ENCODE measurements at places on chromosomes 1 and 21.

GRCh38 chr1:234603221-234604204 lies 6.5 kb downstream of the IRF2BP2 start:
- no peak for DNase-seq

DNA sequence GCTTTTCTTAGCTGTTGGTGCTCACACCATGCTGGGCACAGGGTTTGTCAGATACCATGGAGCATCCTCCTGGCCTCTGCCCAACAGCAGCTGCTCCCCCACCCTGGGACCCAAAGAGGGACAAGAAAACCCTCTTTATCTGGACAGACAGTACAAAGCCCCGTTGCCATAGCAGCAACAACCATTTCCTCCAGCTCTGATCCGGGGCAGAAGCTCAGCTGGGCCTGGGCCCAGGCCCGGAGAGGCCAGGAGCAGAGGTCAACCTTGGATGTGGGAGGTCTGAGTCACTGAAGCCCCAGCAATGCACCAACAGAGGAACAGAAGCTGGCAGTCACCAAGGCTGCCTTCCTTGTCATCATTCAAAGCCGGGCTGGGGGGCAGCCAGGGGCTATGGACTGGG lies 228.4 kb upstream of the POU3F1 start:
- no peak for DNase-seq

DNA sequence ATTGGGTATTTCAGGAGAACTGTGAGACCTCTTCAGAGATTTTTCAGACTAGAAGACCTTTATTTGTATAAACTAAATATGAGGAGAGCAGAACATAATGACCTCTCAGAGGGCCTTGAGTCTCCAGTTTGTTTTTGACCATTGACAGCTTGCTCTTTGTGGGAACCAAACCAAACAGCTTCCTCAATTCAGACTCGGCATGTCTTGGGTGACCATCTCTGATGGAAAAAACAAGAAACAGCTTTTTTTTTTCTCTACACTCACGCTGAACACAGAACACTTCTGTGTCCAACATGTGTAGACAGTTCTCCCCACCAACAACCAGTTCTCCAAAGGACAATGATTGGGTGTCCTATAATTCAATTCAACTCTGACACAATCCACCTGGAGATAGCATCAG lies 11.5 kb downstream of the ATP1A4 start:
- DNase-seq, result no peak

- no peak for DNase-seq
Measured at GRCh38 chr1:169163059-169163458, 56.6 kb downstream of the ATP1B1 start.

DNA sequence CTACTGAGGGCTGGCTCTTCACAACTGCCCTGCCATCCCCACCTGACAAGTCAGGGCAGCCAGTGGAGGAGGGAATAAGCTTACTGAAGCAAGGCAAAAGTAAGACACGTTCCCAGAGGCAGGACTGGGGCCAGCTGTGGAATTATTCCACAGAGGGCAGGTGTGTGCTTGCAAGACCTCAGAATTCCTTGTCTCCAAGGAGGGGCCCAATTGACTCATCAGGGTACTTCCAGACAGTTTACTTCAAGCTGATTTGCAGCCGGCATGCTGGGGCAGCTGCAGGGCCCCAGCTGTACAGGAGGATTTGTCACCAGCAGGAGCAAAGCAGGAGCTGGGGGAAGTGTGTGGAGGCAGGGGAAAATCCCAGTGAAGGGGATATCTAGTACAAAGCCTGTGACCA lies 167.5 kb upstream of the CAMK1G start:
- no peak for DNase-seq

DNA sequence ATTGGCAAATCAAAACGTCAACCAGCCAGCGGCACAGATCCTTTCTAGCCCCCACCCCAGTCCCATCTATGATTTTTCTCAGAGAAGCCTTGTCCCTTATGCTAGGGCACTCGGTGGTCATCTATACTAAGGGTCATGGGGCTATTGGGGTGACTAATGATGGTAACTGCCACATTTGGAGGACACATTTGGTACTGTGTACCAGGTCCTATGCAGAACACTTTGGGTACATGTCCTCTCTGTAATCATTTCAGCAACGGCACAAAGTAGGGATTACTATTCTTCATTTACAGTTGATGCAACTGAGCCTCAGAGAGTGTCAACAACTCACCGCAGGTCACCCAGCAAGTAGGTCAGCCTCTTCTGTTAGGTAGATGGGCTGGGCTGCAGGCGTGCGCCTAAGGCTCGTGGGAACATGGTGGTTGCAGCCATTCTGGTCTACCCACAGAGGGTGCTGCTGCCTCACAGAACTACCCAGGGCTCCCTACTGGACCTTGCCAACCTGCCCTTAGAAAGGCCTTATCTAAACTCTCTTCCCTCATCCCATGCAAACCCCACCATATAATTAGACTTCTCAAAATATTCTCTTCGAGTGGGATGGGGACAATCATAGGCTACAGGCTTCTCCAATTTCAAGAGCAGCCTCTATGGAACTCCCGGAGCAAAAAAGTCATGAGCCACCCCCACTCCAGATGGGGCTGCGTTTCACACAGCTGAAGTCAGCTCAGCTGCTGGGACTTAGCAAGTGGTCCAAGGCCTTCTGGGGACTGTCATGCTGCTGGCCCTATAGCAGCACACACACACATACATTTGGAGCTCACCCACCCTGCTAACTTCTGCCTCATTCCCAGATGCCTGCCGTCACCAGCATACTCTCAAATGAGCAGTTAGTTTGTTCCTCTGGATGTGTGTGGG lies 5.8 kb upstream of the SDHB start:
- peak; percentile 24 for DNase-seq

- no peak for DNase-seq
Measured at GRCh38 chr1:101360506-101360905, 123.7 kb downstream of the S1PR1 start.

DNA sequence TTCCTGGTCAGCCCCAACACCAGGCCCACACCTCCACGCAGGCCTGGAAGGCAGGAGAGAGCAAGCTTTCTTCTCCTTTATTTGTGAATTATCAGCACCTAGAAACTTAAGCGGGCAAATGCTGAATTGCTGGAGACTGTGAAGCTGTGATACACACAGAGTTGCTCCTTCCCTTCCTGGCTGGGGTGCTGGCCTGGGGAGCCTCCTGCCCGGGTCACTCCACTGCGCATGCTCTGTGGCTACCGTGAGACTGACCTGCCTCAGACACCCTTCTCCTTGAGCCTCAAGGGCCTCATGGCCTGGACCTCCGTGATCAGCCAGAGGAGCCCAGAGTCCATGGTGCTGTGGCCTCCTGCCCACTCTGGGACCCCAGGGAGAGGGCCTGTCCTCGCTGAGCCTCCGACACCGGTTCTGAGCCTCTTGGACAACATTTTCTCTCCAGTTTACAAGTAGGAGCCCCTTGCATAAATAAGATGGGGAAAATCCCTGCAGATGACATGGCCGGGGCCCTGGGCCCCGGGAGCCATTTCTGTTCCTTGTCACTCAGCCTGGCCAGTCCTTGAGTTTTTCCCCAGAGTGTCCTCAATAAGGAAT lies 18.0 kb downstream of the AGPAT3 start:
- no peak for DNase-seq

DNA sequence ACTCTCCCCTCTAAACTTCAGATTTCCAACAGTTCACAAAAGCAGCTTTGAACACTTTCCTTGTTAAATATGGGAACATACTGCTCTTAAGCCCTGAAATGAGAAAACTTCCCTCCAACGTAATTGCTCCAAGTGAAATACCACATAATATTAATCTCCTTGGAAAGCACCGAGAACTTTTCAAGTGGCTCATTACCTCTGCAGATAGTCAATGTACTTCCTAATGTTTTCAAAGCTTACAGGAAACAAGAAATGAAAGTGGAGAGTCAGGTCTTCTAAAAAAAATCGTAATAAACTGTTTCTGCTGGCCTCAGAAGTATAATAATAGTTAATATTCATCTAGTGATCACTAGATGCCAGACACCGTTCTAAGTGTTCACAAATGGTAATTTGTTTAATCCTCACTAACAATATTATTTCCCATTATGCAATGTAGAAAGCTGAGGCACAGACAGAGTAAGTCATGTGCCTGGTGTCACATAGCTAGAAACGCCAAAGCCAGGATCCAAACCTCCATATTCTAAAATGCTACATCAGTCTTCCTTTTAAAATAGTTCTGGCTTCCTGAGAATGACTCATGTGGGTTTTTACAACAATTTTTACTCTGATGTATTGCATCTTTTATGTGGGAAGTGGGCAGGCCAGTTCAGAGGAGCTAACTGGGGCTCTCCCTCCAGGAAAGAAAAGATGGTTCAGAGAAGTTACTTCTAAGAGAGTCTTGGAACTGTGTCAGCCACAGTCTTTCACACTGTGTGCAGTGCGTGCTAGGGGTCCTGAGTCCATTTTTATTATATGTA lies 177.2 kb downstream of the PLPPR4 start:
- DNase-seq, result no peak

GRCh38 chr1:24987875-24988557 lies 57.9 kb upstream of the RUNX3 start:
- DNase-seq, result no peak

DNA sequence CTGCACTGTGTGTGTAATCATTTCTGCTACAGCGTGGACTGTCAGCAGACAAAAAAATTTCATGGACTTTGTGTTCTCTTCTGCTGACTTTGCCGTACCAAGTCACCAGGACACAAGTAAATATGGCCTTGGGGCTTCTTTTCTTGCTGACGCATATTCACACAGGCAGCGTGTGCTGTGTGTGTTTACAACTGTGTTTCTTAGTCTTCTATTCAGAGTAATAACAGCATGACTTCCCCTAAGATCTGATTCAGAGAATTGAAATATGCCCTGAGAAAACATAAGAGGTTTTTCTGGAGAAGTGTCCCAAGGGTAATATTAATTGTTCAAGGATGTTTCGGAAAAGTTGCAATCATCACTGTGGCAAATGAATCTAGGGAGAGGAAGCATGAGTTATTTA lies 47.1 kb upstream of the DYNLT5 start:
- no peak for DNase-seq

DNA sequence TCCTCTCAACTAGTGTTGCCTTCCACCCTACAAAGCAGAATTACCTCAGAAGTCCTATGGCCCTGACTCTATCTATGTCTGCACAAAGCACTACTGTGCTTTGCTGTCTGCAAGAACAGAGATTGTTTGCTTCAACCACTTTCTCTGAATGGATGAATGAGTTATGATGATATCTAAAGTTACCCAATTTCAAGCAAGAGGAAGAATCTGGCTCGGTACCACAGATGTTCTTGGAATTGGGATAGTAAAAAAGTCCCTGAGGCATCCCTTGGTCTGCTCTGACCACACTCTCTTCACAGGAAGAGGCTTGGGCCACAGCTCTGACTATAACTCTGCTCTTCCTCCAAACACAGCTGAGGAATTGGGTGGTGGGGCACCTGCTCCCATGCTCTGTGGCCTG lies 31.2 kb downstream of the MTARC1 start:
- no peak for DNase-seq

DNA sequence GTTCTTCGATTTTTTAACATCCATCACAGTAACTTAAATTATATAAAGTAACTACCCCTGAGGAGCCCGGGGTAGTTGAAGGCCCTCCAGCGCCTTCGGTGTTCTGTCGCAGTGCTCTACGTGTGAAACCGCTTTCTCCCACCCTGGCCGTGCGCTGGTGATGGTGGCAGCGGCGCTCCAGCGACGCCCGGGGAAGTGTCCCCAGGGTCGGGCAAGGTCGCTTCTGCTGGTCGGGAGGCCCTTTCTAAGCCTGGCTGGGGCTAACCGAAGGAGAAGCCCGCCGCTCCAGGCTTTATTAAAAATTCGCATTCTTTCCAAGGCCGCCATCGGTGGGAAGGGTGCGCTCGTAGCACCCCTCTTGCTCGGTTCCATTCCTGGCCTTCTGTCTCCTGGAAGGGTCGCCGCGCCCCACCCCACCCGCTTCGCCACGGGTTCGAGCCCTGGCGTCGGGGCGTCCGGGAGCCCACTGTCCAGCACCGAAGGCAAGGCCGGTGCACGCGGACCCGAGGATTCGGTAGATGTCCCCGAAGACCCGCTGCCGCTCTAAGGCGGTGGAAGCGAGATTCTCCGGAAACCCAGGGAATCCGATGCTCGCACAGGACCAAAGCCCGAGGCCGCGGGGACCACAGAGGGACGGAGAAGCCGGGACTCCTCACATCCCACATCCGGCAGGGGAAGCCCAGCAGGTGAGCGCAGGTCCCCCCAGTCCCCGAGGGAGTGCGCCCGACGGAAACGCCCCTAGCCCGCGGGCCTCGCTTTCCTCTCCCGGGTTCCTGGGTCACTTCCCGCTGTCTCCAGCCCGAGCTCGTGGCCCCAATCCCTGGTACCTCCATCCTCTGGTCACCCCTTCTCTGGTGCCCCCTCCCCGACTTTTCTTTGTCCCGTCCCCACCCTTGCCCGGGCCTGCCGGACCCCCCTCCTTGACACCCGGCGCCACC lies 685 bp upstream of the RIPPLY3 start:
- DNase-seq, result no peak

DNA sequence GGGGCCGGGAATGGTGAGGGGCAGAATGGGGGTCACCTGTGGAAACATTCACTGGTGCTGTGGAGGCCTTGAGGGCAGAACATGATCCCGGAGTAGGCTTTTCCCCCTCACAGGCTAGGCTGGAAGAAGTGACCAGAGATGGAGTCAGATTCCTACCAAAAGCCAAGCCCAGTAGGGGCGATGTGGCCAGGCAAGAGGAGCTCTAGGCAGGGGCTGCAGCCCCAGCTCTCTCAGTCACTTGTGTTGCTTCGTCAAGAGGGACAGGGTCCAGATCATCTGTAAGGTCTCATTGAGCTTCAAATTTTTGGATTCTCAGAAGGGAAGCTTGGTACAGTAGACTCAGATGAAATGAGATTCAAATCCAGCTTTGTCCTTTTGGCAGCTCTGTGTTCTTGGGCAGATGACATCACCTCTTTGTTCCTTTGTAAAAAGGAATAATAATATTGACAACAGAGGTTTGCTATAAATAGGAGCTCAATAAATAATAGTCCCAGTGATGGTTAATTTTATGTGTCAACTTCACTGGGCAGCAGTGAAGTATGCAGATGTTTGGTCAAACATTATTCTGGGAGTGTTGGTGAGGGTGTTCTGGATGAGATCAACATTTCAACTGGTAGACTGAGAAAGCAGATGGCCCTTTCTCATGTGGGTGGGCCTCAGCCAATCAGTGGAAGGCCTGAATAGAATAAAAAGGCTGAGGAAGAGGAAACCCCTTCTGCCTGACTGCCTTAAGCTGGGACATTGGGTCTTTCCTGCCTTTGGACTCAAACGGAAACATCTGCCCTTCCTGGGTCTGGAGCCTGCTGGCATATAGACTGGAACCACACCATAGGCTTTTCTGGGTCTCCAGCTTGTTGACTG lies 324.7 kb upstream of the USP24 start:
- no peak for DNase-seq

DNA sequence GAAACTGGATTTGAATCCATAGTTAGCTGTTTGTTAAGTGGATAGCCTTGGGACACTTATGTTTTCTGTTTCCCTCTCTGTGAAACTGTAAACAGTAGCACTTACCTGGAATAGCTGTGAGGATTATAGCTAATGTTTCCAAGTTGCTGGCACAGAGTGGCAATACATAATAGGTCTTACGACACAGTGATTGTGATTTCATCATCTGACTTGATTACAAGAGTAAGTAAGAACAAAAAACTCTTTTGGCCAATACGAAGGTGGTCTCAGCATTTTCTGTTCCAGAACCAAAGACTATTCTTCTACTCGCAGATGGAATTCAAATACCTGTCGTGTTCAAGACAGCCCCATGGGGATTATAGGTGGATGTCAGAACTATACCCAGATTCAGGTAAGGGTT lies 2.1 kb downstream of the C8B start:
- no peak for DNase-seq

Data from D721Med (cell line).